ENCODE measurements at places on chromosomes 6 and 20. TPM values are rescaled to one million over a fixed set of nuclear protein-coding genes. Genes with fewer than 3 reads are reported as not detected.
A peak's percentile ranks its signal among the peaks of the same experiment; 100 is the strongest.

DNA sequence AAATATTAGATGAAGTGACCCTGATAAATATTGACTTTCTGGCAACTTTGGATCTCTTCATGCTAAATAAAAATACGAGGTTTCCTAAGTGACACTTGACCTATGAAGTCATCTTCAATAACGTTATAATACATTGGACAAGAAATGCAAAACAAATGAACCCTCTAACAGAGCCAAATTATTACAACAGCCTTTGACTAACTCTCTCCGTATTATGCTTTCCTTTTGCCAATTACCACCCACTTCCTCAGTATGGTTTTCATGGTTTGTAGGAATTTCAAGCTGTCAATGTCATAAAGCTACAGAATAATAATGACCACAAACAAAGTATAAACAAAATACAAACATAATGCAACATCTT is 210.5 kb downstream of the MOXD1 start:
- no peak for DNase-seq

IRF4 gene
- total RNA-seq: 0.31 TPM

MGME1 gene
- total RNA-seq: 47.7 TPM

- DNase-seq: no peak
Observed at GRCh38 chr6:142842418-142843261, 102.3 kb downstream of the HIVEP2 start.

- no peak for DNase-seq
Observed at GRCh38 chr6:143608906-143609305, 68.9 kb upstream of the PHACTR2 start.

DNA sequence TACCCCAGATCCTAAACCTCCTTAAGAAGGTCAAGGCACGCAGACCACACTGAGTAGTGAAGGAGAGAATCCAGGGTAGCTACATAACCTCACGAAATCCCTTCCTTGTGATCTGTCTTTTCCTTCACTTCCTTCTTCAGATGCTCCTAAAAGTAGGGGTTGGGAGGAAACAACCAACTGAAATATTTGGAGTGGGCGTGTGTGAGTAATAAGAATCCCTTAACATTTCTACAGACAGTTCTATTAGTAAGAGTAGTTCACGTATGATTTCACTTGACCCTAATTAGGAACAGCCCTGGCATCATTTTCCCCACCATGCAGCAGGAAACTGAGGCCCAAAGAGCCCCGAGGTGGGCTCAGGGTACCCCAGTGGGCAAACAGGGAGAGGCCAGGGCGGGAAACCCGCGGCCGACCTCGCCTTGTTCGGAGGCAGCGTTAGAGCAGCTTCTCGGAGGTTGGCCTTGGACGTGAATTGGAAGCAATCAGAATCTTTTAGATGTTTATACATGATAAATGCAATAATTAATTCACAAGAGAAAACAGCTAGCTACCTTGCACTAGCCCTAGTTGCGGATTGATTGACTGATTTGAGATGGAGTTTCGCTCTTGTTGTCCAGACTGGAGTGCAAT is 859 bp upstream of the RAE1 start:
- no peak for DNase-seq

MPC1 gene
- total RNA-seq: 10.0 TPM

- DNase-seq: no peak
Observed at GRCh38 chr6:134938896-134939295, 11.0 kb downstream of the ALDH8A1 start.

DNA sequence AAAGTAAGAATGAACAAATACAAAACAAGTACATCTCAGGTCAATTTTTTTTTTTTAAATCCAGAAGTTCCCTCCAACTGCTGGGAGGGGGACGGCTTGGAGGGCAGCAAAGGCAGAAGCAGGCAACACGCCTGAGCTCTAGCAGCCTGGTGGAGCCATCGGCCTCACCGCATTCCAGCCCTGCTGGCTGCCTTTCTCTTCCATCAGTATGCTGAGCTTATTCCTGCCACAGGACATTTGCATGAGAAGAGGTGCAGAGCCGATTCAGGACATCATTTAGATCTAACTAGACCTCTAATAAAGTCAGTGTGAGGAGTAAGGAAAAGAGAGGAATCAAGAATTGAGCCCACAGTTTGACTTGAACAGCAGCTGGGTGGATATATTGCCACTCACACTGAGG is 318.8 kb downstream of the ZFAND3 start:
- DNase-seq: peak; percentile 71

- peak; percentile 67 for DNase-seq
Observed at GRCh38 chr6:7910654-7911344, at the start of gene TXNDC5. TSS of gene TXNDC5 (minus strand) at chr6:7910788. CDS start at chr6:7910776, 12 bp downstream.

DNA sequence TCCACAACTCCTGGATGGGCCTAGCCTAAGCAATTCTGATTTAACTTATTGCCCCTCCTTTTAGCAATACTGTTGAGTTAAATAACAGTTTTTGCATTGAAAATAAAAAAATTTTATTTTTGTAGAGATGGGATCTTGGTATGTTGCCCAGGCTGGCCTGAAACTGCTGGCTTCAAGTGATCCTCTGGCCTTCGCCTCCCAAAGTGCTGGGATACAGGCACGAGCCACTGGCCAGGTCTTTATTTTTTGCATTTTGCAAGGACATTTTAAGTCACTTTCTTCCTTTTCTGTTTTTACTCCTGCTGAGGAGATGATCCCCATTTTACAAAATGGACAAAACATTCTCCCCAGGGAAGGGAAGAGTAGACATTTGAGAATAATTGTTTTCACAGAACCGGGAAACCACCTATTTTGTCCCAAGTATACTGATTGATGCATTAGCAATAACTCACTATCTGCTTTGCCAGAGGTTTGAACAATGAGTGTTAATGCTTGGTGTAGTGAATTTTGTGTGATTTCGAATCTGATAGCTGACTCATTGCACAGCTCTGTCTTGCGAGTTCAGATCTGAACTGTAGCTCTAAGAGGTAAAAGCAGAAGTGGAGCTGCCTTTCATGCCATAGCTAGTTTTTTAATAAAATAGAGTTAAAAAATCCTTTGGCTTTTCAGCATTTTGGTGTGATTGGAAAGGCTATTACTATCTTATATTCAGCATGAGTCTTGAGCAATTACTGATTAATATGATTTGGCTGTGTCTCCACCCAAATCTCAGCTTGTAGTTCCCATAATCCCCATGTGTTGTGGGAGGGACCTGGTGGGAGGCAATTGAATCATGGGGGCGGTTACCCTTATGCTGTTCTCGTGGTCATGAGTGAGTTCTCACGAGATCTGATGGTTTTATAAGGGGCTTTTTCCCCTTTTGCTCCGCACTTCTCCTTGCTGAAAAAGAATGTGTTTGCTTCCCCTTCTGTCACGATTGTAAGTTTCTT is 20.9 kb downstream of the IGF2R start:
- DNase-seq: no peak

- no peak for DNase-seq
Observed at GRCh38 chr6:116411284-116411623, 40.5 kb downstream of the DSE start.

TMEM217 gene
- total RNA-seq: 1.1 TPM

EIF2S2 gene
- 188 TPM for total RNA-seq

MDFI gene
- 40.9 TPM for total RNA-seq

GRCh38 chr6:52438926-52439325 is 18.8 kb downstream of the EFHC1 start:
- DNase-seq: no peak

DNA sequence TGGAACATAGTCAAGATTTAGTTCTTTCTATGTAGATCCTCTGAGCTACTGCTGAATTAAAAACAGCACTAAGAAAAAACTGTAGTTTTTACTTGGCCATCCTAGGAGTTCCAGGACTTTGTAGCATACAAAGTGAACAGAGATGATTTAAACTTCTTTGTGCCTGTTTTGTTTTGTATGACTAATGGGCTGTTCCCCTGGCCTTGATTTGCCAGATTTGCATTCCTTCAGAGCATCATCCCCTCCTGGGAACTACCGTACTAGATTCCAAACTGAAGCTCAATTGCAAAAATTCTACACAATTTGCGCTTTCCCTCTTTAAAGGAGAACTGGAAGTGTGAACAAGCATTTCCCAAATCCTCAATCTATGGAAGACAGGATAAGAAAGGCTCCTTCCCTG is 23.1 kb downstream of the ACOT13 start:
- no peak for DNase-seq

DNA sequence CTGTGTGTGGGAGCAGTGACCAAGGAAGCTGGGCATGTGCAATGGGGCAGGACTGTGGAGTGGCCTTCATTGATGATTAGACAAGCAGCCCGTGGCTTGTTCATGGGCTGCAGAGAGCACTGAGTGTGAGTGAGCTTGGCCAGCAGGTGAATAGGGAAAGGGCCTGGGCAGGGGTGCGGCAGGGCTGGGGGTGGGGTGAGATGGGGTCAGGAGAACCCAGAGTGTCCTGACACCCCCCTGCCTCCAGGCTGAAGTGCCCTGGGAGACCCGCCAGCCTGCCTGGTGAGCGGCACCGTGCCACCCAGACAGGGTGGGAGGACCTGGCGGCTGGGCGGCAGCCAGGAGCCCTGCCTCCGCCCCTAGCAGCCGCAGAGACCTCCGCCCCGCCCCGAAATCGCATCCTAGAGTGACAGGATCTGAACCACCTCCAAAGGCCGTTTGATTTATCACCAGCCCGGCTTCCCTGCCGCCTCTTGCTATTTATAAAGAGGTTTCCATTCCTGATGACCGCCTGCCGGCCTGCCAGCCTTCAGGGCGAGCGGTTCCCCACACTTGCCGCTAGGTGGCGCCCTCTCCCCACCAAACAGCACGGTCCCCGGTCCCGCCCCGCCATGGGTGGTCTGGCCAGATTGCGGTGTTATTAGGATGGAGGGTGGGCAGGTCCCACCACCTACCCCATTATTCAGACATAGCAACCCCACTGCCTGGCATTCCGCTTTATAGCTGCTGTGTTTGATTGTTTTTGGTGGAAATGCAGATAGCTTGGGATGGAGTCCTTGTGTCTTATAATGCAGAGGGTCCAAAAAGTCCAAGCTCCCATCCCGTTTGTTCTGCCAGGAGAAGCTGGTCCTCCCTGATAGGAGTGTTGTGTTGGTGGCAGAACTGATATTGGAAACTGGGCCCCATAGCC is 3.5 kb downstream of the MYLK2 start:
- peak; percentile 85 for DNase-seq

GRCh38 chr20:5182615-5183254 is 55.9 kb downstream of the CDS2 start:
- DNase-seq: no peak

DNA sequence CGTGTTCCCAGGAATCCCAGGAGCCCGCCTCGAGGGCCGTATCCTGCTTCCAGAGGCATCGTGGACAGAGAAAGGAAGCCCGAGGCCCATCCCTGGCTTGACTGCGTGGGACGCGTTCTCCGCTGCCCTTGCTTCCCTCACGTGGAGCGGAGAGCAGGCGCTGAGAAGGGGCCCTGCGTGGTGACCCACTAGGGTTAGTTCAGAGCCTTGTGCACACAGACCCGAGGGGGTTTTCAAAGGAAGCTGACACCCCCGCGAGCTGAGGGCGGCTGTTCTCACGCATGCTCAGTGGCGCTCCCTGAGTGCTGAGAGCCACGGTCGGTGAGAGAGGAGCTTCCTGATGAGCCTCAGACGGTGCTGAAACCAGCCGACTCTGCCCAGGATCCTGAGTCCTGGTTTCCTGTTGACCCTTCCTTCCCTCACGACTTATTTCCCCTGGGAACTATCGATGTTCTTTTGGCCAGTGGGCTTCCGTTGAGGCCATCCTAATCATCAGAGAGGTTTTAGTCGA is 28.9 kb upstream of the CCR6 start:
- DNase-seq: no peak

FLRT3 gene
- total RNA-seq: 2.1 TPM
